Mammary epithelial cell (primary cell): ENCODE measurements at places on chromosomes 5 and 9. TPM values are rescaled to one million over a fixed set of nuclear protein-coding genes. Genes with fewer than 3 reads are reported as not detected.
A peak's percentile ranks its signal among the peaks of the same experiment; 100 is the strongest.

GRCh38 chr9:127862075-127863011, 7.9 kb upstream of the ENG start:
- no peak for DNase-seq

DNA sequence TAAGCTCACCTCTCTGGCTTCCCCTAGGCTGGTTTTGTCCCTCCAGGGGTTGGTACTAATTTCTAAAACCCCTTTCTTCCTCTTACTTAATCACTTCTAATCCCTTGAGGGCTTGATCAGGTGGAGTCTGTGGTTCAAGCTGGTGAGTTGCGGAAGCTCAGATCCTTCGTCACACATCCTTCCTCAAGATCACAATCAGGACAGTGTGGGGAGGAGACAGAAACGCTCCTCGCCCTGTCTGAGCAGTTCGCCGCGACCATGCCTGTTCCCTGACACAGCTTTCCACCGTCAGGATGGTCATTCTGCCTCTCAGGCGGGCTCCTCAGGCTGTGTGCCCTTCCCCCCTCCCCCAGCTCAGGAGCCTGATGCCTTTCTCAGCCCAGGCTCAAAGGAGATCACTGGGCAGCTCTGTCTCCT, 24.3 kb downstream of the CPLX2 start:
- DNase-seq: peak; percentile 83

- no peak for DNase-seq
Measured at GRCh38 chr5:65803699-65804391, 81.8 kb downstream of the NLN start.

DNA sequence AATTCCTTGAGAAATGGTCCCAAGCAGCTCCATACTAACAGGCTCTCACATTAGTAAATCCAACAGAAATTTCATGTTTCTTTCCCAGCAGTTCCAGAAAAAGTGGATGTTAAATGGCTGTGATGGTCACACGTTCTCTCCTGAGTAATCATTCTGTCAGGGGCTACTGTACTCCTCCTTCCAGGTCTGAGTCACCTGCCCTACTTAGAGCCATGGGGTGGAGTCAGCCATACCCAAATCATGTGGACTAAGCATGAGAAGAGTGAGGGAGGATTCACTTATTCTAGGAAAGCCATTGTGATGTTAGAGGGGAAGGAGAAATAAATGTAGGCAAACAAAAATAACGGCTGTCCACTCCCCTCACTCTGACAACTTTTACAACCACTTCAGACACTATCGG, 547.2 kb downstream of the CSNK1G3 start:
- DNase-seq: peak; percentile 69

GRCh38 chr5:139644646-139645429, 3.3 kb upstream of the CXXC5 start:
- no peak for DNase-seq

The STK10 gene
- polyA plus RNA-seq: 18.8 TPM

The WDR36 gene
- 21.3 TPM for polyA plus RNA-seq

The EGFLAM gene
- polyA plus RNA-seq: 0.10 TPM
